GM23338 (cell line): ENCODE measurements at places on chromosomes 5 and 9.
A peak's percentile ranks its signal among the peaks of the same experiment; 100 is the strongest.

DNA sequence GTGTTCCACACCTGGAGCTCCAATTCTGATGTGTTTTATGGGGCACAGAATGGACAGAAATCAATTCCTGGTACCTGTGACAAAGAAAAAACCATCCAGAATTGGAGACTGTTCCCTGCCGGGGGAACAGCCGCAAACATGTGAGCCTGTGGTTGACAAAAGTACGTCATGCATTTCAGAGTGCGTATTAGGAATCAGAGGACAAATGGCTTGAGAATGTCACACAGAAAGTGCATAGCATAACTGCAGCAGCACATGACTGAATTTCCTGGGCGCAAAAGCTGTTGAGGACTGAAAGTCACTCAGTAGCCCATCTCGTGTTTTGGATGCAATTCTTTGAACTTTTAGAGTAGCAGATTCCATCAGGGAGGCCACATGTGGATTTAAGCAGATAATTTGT, 85.1 kb downstream of the TRIO start:
- no peak for DNase-seq

DNA sequence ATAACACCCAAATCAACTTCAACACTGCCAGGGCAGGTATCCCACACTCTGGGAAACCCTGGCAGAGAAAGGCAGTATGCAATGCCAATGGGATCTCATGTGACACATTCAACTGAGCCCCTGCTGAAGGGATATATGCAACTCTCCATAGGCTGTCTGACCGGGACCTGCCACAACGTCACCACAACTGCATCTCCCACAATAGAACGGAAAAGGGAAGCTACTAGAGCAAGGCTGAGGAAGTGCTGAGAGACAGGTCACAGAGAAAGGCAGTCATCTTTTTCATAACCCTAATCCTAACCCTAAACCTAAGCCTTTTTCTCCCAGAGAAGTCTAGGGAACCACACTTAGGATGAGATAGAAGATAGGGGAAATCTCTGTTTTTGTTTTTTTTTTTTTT, 345.9 kb upstream of the CD180 start:
- DNase-seq = no peak

DNA sequence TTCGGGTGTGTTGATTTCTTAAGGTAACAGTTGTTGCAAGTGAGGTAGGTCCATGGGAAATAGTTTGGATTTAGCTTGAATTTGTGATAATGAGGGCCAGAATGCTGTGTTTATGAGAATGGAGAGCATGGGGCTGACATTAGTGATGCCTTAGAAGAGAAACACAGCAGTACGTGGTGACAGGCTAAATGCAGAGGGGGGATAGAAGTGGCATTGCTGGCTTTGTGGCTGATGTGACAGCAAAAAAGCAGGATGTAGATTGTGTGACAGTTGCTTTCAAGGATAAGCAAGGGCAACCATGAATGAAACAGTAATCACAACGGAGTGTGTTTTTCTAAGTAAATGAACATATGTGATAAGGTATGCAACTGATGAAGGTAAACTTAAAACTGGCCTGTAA, 103.4 kb upstream of the SGCD start:
- DNase-seq = no peak

DNA sequence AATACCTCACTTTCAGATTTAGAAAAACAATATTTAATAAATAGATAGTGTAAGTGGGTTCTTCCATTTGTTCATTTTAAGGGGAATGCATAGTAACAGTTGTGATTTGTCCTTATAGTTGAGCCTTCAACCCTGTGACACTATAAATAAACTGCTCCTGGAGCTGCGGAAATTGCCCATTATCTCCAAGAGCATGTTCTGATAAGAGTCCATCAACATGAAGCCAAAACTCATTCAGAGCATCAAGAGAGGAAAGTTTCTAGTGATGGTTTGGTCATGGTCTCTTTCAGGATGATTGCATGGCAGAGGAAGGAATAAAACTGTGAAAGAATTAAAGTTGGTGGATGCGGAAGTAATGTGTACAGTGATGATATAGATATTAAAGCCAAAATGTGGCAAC, 772.1 kb upstream of the DMAC1 start:
- no peak for DNase-seq

- no peak for DNase-seq
These were observed 125.4 kb upstream of the ACOT12 start for GRCh38 chr5:81519217-81519905.

GRCh38 chr9:27108981-27109541, at the start of gene TEK:
TEK (plus strand) TSS chr9:27109225; CDS start chr9:27109591, 366 bp downstream.
- DNase-seq = peak; percentile 71

GRCh38 chr5:153617190-153617589, 126.7 kb downstream of the GRIA1 start:
- no peak for DNase-seq

DNA sequence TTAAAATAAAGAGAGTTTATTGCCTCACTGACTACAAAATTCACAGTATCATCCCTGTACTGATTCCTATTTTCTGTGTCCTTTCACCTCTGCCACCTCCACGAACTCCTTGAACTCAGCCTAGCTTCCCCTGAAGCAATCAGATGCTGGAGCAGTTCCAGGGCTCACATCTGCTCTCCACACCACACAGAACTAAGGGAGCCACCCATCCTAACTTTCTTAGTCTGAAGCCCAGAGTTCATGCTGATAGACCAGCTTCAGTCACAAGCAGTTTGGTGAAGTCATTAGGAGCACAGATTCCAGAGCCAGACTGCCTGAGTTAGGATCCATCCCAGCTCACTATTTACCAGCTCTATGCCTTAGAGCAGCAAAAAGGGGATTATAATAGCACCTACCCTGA, 15.6 kb upstream of the EPB41L4A start:
- no peak for DNase-seq

DNA sequence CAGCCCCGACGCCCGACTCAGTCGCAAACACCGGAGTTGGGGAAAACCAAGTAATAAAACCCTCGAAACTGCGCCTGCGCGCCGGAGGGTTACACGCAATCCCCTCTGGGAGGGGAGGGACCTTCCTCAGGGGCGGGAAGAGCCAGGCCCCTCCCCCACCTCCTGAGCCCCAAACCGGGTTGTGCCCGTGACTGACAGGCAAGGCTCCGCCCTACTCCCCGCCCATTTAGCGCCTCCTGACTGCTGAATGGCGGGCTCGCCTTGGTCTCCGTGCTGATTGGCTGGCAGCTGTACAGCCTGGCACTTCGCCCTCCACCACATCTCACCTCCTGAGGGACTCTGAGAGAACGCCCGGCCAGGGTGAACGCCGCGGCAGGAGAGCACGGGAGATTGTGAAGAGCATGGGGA, at the start of gene PRDM9:
PRDM9 (plus strand) TSS at position 332 of the 408 bp plus-strand sequence. CDS start 1,425 bp downstream, outside the sequence.
- peak; percentile 79 for DNase-seq

- no peak for DNase-seq
These were observed 8.3 kb downstream of the MVB12B start for GRCh38 chr9:126334721-126335621.

GRCh38 chr9:77974434-77974833, 57.2 kb downstream of the GNAQ start:
- no peak for DNase-seq

- no peak for DNase-seq
These were observed 626.7 kb upstream of the ADAMTS16 start for GRCh38 chr5:4513381-4513780.

DNA sequence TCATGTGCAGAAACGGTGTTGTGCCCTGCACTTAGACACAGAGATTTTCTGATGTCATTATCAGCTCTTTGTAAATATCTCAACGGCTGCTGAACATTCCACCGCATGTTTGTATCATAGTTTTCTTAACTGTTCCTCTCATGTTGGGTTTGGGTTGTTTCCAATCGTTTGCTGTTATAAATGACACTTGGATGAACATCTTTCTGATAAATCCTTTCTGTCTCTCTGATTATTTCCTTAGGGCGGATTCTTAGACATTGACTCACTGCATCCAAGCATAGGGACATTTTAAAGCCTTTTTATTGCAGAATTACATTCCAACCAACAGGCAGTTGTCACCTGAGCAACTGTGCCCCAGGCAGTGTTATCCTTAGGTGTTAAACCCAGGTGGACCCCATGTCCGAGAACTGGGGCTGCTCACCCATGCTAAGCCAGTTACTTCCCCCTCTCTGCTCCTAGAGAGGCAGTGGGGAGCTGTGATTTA, 28.5 kb downstream of the COL5A1 start:
- no peak for DNase-seq

GRCh38 chr5:131634666-131634995, 398 bp downstream of the RAPGEF6 start:
- peak; percentile 89 for DNase-seq

- DNase-seq = no peak
These were observed 273.5 kb downstream of the SLF1 start for GRCh38 chr5:94891972-94892371.

DNA sequence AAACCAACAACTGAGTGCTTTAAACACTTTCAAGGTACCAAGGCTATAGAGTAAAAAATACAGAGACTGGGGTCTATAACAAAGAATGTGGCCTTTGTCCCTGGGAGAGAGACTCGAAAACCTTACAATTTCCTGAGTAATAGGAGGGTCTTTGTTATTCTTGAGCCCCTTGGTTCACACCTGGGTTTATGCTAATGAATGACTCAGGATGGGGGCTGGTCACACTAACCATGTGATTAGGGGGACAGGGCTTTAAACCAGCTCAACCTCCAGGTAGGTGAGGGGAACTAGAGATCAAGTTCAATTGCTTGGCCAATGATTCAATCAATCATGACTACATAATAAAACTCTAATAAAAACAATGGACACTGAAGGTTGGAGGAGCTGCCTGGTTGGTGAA, 50.2 kb downstream of the PLPP1 start:
- DNase-seq = peak; percentile 93

DNA sequence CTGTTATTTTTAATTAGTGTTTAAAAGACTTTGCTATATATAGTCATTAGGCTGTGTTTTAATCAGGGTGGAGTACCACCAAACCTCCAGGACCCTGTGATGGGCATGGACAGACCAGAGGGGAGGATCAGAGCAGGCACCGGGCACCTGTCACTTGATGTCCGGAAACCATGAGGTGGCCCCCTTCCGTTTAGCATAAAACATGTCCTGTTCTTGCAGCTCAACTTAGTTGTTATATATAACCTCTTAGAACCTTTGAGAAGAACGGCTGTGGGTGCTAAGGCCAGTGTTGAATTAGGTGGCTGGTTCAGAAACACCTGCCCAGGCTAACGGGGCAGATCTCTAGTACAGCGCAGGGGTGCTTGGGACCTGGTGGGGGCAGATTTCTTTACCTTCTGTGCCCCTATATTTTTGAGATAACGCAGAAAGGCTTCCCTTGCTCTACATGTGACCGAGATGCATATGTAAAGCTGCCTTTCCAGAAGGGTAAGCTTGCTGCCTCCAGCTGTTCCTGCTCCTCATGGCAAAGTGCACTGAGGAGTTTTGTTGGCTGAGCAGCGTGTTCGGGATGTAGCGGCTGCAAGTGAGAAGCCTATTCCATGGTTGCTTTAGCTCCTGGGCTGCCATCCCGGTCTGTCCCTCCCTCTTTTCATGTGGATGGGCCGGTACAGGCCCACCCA, 255.5 kb downstream of the FANCC start:
- no peak for DNase-seq

GRCh38 chr5:178564811-178565550, 25.2 kb downstream of the COL23A1 start:
- no peak for DNase-seq

DNA sequence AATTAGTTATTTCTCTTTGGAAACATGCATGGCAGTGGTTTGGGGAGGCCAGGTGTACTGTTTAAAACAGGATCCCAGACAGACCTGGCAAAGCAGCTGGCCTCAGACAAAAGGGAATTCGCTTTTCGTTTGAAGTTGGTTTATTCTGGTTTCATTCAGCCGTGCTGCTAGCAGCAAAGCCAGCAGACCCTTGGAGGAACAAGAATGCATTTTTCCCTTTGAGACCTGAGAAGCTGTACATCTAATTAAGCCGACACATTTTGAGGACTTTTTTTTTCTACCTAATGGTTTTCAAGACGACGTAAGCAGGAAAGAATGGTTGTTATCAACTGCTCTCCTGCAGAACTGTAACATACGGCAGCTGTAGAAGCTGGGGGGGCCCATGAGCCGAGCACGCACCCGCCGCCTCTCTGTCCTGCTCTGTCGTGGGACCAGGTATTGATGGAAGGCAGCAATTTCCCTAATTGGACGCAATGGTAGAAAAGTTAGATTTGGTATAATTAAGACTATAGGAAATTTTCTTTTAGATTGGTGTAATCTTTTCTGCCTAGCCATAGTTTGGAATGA, 13.6 kb downstream of the PLEKHG4B start:
- DNase-seq = no peak

GRCh38 chr9:3054017-3054586, 210.2 kb upstream of the PUM3 start:
- no peak for DNase-seq

DNA sequence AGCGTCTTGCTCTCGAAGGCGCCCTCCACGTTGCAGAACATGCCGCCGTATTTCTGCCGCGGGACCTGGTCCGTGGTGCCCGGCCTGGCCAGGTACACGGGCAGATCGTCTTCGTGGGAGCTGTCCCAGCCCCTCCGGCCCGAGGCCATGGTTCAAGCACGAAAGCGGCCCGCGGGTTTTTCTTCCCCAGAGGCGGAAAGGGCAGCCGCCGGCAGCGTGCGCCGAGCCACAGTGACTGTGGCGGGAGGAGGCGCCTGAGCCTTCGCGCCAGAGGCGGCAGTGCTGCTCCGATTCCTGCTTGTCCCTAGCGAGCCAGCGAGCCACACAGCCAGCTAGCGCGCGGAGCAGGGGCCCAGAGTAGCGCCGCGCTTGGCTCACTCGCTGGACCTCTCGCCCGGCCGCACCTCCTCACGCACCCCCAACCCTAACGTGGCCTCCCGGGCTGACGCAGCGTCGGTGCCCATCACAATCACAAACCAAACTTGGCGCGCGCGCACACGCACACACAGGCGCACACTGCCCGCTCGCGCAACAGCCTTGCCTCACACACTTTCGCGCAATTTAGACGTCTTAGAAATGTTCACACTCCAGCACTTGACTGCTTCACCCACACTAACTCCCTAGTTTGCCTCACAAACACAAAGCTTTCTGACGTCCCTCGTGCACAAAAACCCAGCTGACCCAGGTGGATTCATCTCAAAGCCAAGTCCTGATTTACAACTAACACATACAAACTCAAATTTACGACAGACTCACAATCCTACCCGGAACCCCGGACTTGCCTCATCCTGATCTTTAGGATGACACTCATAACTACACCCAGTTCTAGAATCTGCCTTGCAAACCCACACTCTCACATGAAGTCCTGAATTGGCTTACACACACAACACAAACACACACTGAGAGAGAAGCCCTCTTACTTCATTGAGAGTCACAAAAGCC, at the start of gene DPYSL3:
DPYSL3 (minus strand) TSS at position 359 of the 942 bp plus-strand sequence; CDS start at position 149, 210 bp downstream.
- DNase-seq = peak; percentile 90

DNA sequence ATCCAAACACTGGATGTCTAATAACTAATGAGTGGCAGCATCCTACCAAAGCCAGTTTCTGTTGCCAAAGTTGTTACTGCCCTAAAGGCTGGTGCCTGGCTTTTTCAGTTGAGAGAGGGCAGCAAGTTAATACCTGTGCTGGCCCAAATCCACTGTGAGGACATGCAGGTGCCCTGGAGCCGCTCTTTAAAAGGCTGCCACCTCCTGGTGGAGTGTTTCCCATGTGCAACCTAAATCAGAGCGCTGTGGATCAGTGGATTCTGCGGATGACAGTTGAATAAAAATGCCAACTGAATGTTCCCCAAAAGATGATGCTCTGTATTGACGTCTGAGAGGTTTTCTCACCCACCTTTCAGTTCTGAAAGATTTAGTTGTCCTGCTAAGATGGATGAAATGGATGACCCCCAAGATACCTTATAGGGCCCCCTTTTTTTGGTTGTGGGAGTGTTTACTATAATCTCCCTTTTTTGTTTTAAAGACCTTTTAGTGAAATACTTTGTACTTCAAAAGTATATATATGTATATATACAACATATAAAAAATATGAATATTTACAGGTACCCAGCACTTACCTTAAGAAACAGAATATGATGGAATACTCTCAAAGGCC, 146.4 kb downstream of the EGFLAM start:
- DNase-seq = peak; percentile 80

- DNase-seq = no peak
These were observed 41.9 kb downstream of the TAS2R1 start for GRCh38 chr5:9588254-9588653.
